Left ventricle myocardium superior (tissue), 1 donor: ENCODE measurements at places on chromosomes 4 and X.

GRCh38 chrX:106247162-106247561 is 79.1 kb downstream of the PWWP3B start:
- DNase-seq: no peak

DNA sequence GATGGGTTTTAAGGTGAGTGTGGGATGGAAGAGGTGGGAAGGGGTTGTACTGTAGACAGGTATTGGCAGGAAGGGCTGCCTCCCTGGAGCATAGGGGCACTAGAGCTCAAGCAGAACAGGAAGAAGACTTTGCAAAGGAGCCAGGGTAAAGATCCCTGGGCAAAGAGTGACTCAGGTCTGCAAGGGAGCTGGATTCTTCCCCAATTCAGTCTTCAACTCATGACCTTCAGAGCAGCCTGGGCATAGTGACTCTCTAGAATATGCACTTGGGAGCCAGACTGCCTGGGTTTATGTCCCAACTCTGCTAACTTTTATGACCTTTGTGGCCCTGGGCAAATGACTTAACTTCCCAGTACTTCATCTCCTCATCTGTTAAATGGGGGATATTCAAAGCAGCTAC is 4.0 kb downstream of the LONRF3 start:
- DNase-seq: no peak

DNA sequence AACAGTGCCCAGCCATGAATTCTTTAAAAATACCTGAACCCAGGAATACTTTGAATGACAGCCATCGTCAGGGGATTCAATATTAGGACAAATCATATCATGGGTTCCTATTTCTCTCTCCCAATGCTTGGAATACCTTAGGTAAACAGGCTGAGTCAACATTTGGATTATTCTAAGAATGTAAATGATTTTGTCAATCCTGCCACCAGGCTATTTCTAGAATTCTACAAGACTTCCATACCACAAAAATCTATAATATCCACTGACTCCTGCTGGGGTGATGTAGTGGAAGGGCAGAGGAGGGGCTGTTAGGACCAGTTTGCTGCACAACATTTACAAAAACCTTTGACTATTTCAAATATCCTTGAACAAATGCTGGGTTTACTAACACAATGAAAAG is 65.2 kb downstream of the IGFBP7 start:
- no peak for DNase-seq

GRCh38 chr4:101806914-101807313 is 16.4 kb downstream of the BANK1 start:
- no peak for DNase-seq

- DNase-seq: no peak
Measured at GRCh38 chrX:71998836-71999509, 88.3 kb downstream of the NHSL2 start.

GRCh38 chr4:180234730-180235129 is 2008.5 kb upstream of the TENM3 start:
- no peak for DNase-seq

- no peak for DNase-seq
Measured at GRCh38 chrX:39017077-39017476, 215.8 kb downstream of the MID1IP1 start.

DNA sequence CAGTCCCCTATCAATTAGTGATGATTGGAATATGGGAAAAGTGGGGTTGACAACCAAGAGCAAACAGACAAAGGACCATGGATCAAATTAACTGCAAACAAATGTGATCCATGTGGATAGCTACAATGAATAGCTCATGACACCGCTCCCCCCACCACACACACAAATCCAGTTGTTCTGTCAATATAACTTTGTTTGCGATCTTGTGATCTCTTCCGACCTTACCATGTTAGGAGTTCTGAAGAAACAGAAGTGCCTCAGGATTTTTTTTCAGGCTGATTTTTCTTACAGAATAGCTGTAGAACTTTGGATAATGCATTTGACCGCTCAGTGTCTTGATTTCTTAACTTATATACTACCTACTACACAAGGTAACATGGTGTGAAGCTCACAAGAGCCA is 116.6 kb downstream of the SH2D1A start:
- no peak for DNase-seq

GRCh38 chr4:159767406-159767805 is 664.5 kb downstream of the RAPGEF2 start:
- DNase-seq: no peak

DNA sequence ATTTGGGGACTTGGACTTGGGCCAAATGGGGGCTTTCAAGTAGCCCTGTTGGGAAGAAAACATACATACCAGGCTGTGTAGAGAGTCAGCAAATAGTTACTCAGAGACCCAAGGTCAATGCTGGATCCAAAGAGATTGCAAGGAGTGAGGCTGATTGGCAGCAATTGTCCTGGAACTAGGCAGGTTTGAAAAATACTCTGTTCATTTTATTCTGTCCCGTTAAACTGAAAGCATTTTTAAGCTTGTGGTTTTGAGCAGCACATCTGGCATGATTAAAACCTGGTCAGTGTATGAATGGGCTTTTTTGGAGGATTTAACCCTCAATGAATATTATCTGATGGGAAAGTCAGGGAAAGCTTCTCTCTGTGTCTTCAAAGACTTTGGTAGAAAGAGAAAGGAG is 294.3 kb upstream of the BOD1L1 start:
- no peak for DNase-seq

DNA sequence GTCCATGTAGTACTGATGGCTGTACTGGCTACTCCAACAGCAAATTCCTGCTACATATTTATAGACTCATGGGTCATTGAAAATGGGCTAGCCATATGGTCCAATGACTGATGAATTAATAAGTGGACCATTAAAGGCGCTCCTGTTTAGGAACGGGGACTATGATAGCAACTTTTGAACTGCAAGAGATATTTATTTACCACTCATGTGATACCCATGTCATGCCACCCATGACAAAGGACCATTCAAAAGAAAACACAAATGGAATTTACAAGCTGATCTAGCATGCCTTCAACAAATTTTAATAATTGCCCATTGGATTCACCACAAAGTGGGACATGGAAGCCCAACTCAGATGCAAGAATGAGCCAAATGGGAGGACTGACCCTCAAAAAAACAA is 240.0 kb upstream of the GALNTL6 start:
- DNase-seq: no peak

DNA sequence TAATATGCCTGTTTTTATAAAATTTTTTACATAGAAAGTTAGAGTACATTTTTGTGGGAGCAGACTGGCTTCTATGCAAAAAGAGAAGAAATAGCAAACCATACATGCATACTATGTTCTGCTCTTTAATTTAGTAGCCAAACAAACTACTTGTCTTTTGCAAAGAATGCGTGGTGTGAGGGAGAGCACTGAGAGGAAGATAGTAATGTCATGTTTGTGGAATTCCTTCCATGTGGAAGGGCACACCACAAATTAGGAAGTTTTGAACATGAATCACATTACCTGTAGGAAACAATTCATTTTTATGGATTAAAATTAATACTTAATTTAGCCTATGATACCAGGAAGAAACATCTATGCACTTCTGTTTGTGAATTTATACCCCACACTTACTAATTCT is 1529.1 kb upstream of the ADGRL3 start:
- no peak for DNase-seq

GRCh38 chrX:153800177-153800722 is 5.8 kb downstream of the SSR4 start:
- DNase-seq: peak; percentile 44

GRCh38 chrX:39133971-39134370 is 332.7 kb downstream of the MID1IP1 start:
- peak; percentile 43 for DNase-seq

GRCh38 chr4:88891636-88892035 is 165.3 kb downstream of the FAM13A start:
- DNase-seq: no peak

DNA sequence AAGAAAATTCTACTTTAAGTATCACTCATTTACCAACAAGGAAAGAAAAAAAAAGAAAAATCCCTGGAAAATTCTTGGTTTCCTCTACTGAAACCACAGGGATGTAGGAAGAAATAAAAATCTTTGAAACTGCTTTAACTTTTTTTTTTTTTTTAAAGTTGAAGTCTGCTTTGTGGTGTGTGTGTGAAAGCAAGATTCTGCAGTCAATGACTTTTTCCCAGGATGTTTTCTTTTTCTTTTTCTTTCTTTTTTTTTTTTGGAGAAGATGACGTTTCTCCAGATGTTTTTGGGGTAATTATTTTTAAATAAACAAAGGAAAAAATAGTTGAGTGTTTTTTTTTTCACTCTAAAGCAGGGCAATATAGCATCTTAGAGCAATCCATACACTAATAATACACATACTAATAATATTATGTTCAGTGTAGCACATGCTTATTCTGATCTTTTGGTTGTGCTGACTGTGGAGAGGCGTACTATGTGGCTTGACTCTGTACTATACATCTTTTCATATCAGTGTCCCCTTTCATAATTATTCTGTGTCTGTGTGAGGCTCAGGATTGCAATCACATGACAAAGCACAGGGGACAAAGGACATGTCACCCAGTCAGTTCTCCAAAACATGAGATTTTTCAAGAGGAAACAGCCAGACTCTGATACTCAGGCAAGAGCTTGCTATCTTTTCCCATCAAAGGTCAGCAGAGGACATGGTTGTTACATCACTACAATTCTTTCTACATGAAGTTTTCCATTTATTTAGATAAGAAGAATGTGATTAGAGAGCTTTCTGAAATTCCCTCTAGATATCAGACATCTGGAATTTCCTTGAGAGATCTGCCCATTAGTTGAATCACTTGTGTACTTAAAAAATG is 111.0 kb downstream of the PDE5A start:
- no peak for DNase-seq

DNA sequence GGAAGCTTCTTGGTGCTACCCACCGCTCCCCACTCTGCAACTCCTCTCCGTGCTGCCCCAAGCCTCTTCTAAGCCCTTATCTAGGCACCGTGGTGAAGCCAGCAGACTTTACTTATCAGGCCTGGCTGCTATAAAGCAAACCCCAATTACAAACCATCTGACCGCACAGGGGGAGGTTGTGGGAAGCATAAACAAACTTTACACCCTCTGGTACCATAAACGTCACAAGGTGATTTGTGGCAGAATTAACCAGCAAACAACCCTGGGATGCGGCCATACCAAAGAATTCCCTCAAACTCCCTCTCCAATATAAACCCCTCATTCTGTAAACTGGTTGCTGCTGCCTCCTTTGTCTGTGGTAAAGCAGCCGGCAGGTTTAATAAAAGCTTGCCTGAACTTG is 55.2 kb downstream of the MAGEC2 start:
- DNase-seq: no peak

- no peak for DNase-seq
Measured at GRCh38 chrX:29699239-29699638, 516.1 kb upstream of the MAGEB2 start.

GRCh38 chr4:120853161-120853935 is 69.2 kb downstream of the PRDM5 start:
- DNase-seq: no peak

- no peak for DNase-seq
Measured at GRCh38 chrX:130165181-130165702, 399 bp downstream of the AIFM1 start.

DNA sequence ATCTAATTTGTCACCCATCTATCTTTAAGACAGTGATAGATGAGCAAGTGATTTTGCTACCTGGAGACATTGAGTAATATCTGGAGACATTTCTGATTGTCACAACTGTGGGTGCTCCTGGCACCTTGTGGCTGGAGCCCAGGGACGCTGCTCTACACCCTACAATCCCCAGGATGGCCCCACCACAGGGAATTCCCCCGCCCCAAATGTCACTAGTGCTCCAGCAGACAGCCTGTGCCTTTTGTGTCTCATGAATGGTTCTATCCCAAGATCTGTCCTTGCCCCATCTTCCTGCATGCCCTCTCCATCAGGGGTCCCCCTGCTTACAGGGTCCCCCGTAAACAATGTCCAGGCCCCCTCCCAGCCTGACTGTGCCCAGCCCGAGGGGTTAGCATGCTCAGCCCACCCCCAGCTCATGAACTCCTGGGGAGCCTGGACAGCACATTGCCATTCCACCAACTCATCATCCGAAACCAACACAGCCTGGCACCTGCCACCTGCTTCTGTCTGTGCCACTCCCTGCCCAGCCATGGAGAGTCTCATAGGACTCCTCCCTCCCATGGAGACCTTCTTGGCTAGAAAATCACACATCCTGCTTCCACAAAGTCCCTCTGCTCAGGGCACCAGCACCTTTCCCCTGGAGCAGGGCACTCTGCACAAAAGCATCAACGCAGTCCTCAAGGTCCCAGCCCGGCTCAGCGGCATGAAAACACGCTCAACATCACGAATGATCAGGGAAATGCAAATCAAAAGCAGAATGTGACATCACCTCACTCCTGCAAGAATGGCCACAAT is 5.7 kb downstream of the P2RY8 start:
- DNase-seq: no peak

- no peak for DNase-seq
Measured at GRCh38 chr4:95091272-95091671, 333.5 kb downstream of the BMPR1B start.

DNA sequence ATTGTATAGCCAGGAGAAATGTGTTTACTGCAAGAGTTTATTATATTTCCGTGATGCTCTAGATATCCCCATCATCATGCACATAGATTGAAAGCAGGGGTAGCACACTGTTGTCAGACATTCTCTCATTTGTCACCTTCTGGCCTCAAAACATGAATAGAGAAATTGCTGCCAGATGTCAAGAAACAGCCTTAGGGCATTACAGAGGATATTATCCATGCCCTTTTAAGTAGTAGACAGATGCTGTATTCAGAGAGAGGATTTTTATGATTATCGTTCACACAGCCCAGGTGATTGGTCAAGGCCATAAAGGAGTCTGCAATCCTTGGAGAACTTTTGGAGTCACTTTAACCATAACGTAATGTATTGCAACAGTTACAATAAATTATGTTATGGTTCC is 1961.5 kb upstream of the TENM3 start:
- DNase-seq: no peak

- no peak for DNase-seq
Measured at GRCh38 chr4:3451956-3452355, 10.2 kb downstream of the HGFAC start.

GRCh38 chr4:174591243-174592021 is 69.1 kb upstream of the HPGD start:
- no peak for DNase-seq

GRCh38 chr4:76199664-76200211 is 13.9 kb downstream of the SCARB2 start:
- DNase-seq: no peak

GRCh38 chr4:70426789-70427188 is 29.0 kb downstream of the OPRPN start:
- DNase-seq: no peak

DNA sequence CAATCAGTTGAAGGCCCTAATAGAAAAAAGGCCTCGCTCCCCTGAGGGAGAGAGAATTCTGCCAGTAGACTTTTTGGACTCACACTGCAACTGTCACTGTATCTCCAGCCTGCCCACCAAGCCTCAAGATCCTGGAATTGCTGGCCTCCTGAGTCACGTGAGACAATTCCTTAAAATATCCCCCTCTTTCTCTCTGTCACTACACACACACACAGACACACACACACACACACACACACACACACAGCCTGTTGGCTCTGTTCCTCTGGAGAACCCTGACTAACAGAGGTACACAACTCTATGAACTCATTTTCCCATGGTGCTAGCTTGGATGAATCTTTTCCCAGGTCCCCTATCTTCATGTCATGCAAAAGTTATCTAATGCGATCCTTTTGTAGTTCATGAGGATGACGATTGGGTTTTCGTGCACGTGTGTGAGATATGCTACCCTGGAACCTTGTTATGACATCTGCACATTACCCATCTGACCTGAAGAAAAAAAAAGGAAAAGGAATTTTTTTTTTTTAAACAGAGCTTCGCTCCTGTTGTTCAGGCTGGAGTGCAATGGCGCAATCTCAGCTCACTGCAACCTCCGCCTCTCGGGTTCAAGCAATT is 13.7 kb downstream of the CLRN2 start:
- DNase-seq: no peak

- DNase-seq: no peak
Measured at GRCh38 chr4:532588-533317, 33.7 kb downstream of the PIGG start.
